Activated CD4-positive, alpha-beta memory T cell treated with anti-CD3 and anti-CD28 coated beads for 36 hours (primary cell): ENCODE measurements at places on chromosomes 13 and 19. TPM values are rescaled to one million over a fixed set of nuclear protein-coding genes. Genes with fewer than 3 reads are reported as not detected.

Gene EHD2
- total RNA-seq = 0.81 TPM

Gene CCDC70
- not detected for total RNA-seq

Gene MPHOSPH8
- 37.6 TPM for total RNA-seq

Gene GRIN2D
- 0.07 TPM for total RNA-seq

Gene ZNF682
- total RNA-seq = 7.0 TPM

Gene IGFL3
- total RNA-seq = not detected

Gene SERPINE3
- not detected for total RNA-seq

Gene ACP7
- total RNA-seq = 0.15 TPM

Gene VSTM1
- total RNA-seq = not detected

Gene LGALS16
- total RNA-seq = not detected

Gene ZNF700
- total RNA-seq = 13.0 TPM

Gene CGB2
- not detected for total RNA-seq

Gene MCEMP1
- total RNA-seq = not detected

Gene ATCAY
- total RNA-seq = not detected

Gene ZNF536
- not detected for total RNA-seq

Gene SHISA2
- total RNA-seq = not detected

Gene CHAF1A
- 63.5 TPM for total RNA-seq

Gene TEX26
- total RNA-seq = not detected

Gene TEX29
- 0.39 TPM for total RNA-seq
